ENCODE measurements at places on chromosomes 5 and 9.

- DNase-seq = peak; percentile 45
These were observed 205.1 kb upstream of the EFNA5 start for GRCh38 chr5:107875833-107876232.

DNA sequence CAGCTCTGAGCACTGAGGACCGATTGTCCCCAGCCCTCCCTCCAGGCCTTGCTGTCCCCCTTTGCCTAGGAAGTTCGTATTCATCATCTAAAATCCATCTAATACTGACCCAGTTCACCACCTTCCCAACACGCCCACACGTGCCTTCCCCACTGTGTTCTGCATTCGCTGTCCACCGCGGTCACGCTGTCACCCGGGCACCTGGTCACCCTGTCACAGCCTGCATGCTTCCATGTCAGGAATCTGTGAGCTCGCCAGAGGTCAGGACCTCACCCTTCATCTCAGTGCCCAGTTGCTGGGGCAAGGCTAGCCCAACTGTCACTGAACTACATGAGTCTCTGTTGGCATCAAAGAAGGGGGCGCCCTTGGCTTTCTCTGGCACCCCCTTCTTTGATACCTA is 82.9 kb upstream of the RUFY1 start:
- no peak for DNase-seq

GRCh38 chr5:35436400-35437057 is 181.1 kb upstream of the SPEF2 start:
- no peak for DNase-seq

DNA sequence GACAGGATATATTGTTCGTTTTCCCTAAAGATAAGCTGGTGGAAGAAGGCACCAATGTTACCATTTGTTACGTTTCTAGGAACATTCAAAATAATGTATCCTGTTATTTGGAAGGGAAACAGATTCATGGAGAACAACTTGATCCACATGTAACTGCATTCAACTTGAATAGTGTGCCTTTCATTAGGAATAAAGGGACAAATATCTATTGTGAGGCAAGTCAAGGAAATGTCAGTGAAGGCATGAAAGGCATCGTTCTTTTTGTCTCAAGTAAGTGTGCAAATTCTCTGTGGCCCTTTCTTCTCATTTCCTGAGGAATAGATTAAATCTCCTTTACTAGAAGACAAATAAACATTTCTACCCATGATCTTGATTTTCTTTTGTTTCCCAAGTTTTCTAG is 38.0 kb downstream of the OSMR start:
- no peak for DNase-seq

DNA sequence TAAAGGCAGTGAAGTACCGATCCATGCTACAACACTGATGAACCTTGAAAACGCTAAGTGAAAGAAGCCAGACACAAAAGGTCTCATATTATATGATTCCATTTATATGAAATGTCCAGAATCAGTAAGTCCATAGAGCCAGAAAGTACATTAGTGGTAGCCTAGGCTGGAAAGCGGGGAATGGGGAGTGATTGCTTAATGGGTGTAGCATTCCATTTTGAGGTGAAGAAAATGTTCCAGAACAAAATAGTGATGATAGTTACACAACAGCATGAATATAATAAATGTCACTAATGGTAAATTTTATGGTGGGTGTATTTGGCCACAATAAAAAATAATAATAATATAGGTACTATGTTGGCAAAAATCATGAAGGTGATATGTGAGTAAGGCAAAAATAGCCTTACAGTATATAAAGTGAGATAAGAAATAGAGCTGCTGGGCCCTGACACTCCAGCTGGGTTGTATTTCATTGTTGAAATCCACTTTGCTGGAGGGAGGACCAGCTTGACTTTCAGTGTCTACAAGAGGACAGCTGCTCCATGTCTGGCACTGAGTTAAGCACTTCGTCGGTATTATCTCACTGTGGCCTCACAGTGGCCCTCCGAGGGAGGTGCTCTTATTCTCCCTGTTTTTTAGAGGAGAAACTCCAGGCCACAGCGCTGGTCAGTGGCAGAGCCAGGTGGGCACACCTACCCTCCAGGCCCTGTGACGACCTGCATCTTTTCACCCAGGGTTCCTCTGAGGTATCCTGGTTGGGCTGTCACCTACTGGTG is 22.4 kb upstream of the ANGPTL2 start:
- DNase-seq = no peak

DNA sequence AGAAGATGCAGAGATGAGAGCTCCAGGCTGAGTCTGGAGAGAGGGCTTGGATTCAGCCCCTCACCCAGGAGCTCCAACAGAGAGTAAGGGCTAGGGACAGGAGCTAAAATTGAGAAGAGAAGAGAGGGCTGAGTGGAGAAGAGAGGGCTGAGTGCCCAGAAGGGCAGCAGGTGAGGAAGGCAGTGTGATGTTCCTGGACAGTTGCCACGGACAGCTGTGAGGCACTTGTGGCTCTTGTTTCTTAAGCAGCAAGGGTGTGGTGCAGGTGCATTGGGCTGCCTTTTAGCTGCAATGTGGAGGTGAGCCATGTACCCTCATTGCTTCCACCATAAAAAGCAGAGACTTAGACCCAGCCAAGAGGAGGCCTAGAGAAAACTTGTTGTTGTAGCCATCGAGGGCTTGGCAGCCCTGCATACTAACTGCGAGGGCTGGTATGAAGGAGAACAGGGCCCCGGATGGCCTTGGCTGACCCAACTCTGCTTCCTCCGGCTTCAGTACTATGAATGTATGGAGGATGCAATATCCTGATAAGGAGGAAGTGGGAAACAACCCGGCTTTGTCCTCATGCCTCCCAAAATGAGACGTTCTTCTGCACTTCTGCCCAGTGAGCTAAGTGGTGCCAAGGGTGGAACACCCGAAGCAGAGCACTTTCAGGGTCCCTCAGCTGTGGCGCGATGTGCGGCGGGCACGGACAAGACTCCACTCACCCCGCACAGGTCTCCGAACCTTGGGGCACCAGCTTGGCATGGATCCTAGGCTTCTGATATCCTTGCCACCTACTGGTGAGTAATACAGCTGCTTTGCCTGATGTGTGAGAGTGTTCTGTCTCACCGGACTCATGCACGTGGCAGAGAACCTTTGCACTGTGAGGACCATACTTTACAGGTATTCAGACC is 65.2 kb downstream of the LRRC70 start:
- DNase-seq = no peak

GRCh38 chr5:911601-912000 is 18.9 kb downstream of the TRIP13 start:
- DNase-seq = no peak

- DNase-seq = no peak
These were observed 387.8 kb downstream of the GADD45G start for GRCh38 chr9:89992326-89993198.

- no peak for DNase-seq
These were observed 149.2 kb upstream of the NR3C1 start for GRCh38 chr5:143552680-143553079.

DNA sequence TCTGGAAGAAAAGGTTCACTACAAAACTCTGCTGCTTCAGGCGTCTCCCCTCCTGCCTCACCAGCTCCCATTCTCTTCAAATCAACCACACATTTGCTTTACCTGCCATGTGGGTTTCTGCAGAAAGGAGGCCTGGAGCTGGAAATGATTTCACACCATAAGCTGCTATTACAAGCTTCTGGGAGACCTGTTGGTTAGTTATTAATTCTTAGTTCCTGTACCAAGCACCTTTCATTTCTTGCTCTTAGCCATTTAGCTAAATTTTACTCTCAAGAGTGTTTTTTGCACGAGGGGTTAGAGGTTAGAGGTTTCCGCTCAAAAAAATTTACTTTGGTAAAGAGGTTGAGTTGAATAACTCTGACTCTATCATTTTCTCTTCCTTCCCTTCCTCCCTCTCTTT is 70.3 kb downstream of the MAP1B start:
- no peak for DNase-seq

DNA sequence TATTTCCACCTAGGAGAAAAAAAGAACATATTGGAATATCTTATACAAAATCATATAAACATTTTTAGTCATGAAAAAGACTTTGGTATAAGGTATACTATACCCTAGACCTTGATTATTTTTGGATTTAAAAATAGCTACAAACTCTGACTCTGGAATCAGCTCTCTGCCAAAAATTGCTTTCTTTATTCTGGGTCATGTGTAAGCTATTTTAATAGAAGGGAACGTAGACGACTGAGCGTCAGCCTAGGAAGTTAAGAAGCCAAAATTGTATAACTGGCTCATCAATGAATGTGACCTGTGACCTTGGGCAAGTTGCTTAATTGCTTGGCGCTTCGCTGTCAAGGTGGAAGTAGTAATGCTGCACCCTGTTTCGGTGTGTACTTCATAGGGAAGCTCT is 157.1 kb downstream of the PARP8 start:
- DNase-seq = no peak

DNA sequence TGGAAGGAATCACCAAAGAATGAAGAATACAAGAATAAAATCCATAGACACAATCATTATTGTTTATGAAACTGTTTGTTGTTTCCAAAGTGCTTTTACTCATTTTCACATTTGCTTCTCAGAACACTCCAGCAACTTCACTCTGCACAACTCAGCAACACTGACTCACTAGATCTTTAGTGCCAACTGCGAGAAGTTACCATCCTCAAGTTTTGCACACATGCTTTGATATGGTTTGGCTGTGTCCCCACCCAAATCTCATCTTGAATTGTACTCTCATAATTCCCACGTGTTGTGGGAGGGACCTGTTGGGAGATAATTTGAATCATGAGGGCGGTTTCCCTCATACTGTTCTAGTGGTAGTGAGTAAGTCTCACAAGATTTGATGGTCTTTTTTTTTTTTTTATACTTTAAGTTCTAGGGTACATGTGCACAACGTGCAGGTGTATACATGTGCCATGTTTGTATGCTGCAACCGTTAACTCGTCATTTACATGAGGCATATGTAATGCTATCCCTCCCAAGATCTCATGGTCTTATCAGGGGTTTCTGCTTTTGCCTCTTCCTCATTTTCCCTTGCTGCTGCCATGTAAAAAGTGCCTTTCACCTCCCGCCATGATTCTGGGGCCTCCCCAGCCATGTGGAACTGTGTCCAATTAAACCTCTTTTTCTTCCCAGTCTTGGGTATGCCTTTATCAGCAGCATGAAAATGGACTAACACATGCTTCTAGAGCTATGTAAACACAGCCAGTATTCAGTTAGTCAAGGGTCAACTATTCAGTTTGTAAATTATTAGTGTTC is 36.9 kb downstream of the CLINT1 start:
- no peak for DNase-seq

DNA sequence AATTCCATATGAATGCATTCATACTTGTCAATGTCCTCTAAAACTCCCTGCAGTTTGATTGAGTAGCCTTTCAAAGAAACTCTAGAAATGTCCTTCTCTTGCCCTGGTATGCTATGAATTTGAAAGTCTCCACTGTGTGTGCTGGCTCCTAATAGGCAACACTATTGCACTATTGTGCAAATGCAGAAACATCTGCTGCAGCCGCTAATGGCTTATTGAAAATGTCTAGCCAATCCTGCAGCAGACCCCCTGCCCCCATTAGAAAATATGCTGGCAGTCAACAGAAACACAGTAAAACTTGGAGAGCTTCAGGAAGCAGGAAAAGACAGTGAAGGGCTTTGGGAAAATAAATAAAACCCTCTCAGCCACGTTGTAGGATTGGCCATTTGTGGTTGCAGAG is 87.3 kb upstream of the GRAMD2B start:
- DNase-seq = no peak

GRCh38 chr5:76269932-76270610 is 133.0 kb upstream of the IQGAP2 start:
- DNase-seq = no peak

- DNase-seq = peak; percentile 42
These were observed 12.7 kb upstream of the DNAH5 start for GRCh38 chr5:13957032-13957645.

DNA sequence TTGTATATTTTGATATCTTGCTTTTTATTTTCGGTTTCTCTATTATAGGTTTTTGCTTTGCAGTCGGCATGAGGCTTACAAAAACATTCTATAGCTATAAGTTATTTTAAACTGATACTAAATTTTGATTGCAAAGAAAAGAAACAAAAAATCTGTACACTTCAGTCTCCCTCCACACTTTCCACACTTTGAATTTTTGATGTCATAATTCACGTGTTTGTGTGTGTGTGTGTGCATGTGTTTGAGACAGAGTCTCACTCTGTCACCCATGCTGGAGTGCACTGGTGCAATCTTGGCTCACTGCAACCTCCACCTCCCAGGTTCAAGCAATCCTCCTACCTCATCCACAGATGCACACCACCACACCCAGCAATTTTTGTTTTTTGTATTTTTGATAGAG is 124.9 kb downstream of the MRPS30 start:
- DNase-seq = no peak

DNA sequence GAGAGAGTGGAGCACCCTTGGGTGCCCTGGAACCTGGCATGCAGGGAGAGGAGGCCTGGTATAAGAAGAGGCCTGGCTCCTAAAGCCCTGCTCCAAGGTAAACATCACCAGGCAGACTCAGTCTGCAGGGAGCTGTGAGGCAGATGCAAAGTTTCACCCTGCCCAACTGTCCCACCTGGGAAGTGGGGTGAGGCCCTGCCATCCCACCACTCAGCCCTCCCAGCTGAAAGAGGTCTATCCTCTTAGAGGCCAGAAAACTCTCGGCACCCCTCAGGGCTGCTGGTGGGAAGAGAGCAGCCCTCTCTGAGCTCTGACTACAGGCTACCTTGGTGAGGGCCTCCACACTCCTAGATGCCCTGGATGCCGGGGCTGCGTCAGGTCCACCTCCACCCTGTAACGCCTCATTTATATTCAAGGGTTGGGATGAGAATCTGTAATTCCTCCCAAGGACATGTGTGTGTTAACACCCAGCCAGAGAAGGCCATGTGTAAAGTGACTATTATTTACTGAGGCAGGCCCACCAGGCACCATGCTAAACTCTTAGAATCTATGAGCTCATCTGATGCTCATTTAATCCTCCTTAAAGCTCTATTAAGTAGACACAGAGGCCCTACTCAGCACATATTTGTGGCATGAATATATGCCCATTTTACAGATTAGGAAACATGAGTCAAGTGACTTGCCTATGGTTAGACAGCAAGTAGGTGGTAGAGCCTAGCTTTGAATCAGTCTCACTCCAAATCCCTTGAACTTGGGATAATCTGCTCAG is 205.9 kb downstream of the FSTL4 start:
- DNase-seq = no peak

GRCh38 chr5:176651472-176651980 is 4.2 kb downstream of the TSPAN17 start:
- DNase-seq = no peak

DNA sequence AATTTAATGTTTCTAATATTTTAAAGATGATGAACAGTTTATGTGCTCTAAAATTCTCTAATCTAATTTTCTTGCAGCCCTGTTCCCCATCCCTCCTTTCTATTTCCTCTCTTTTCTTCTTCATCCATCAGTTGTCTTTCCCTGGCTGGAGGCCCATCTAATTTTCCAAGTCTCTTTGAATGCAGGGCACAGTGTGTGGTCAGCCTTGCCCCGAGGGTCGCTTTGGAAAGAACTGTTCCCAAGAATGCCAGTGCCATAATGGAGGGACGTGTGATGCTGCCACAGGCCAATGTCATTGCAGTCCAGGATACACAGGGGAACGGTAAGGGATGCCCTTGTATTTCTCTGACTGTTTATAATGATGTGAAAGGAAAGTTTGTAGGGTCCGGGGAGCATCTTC is 111.8 kb downstream of the MEGF10 start:
- no peak for DNase-seq

GRCh38 chr9:136052472-136052880 is 42.6 kb downstream of the NACC2 start:
- DNase-seq = peak; percentile 47

GRCh38 chr9:111013250-111013649 is 25.0 kb downstream of the LPAR1 start:
- no peak for DNase-seq
